Hematopoietic multipotent progenitor cell treated with erythropoietin and hydrocortisone succinate and interleukin-3 and kit ligand, for 6 days (in vitro differentiated cells): ENCODE measurements at places on chromosomes 5 and 9.
A peak's percentile ranks its signal among the peaks of the same experiment; 100 is the strongest.

- DNase-seq = no peak
These were observed 154.6 kb upstream of the CDH12 start for GRCh38 chr5:23007762-23008161.

- DNase-seq = peak; percentile 79
These were observed 104.9 kb downstream of the CFAP90 start for GRCh38 chr5:7745882-7746610.

- DNase-seq = no peak
These were observed 60.2 kb upstream of the PCSK5 start for GRCh38 chr9:75830303-75830702.

DNA sequence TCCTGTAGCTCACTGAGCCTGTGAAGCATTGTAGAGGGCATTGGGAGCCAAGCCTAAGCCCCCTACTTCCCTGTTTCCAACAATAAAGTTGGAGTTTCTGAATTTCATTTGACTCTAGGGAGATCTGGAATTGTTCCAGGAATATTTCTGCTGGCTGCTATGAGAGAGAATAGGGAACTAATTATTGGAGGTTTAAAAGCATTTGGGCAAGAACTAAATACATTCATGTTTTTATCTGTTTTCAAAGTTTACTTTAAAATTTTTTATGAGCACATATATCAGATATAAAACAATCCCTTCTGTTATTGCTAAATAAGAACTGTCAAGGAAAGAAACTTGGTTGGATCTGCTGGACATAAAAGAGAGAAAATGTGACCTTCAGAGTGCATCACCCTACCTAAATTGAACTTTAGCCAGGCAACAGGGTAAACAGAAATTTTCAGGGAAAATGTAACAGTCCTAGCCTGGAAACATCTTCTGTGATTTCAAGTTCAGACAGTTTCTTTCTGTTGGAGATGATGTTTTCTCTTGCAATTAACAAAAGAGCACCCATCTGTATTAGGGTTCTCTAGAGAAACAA lies 19.3 kb upstream of the LECT2 start:
- DNase-seq = no peak

GRCh38 chr9:81664638-81665222 lies 24.6 kb downstream of the TLE1 start:
- DNase-seq = no peak

DNA sequence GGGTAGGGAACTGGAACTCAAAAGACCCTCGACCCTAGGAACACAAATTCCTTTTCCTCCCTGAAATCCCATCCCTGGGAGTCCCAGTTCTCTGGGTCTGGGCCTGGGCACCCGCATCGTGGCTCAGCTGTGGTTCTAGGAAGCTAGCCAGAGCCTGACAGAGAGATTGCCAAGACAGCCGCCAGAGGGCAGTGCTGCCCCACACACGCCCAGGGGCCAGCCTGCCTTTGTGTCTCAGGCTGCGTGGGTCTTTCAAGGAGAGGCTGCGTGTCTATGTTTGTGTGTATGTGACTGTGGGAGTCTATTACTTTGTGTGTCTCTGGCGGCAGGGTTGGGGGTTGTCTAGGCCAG lies 32.0 kb upstream of the TTLL11 start:
- DNase-seq = peak; percentile 90

DNA sequence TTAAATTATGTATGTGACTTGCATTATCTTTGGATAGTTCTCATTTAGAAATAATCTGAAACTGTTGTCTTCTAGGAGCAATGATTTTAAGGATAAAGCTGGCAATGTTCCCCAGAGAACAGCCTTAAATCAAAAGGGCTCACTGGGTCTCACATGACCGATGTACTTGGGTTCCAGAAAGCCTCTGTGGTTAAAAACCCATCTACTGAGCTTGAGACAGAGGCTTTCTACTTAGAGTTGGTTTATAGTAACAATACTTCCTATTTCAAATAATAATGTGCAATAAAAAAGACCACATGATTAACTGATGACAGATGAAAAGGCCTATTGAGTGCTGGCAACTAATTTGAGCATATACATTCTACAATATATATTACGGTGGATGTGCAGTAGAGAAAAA lies 1143.5 kb downstream of the PTPRD start:
- no peak for DNase-seq

DNA sequence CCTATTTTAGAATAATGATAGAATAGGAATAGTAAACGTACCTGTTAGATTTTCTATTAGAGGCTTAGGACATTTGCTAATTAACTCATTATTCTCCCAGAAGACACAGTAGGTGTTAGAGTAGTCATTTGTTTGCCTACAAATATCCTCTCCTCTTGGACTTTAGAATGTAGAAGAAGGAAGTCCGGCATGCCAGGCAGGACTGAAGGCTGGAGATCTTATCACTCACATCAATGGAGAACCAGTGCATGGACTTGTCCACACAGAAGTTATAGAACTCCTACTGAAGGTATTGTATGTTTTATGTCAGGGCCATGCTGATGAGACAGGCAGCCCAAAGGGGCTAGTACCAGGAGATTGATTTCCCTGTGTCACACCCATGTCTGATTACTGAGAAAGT lies 43.3 kb downstream of the CD180 start:
- no peak for DNase-seq

DNA sequence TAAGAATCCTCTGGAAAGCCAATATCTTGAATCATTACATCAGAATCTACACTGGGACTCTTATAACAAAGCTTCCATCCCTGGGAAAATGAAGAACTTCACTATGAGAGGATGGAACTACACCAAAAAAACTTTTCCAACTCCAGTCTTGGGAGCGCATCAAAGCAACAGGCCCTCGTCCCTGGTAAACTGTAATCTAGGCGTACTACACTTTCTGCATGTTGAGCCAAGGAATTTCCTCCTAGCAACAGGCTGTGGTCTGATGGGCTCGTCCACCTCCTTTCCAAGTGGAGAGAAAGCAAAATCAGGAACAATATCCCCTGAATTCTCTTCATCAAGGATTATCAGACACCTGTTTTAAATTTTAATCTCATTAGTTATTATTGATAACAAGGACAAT lies 94.1 kb downstream of the NFIB start:
- DNase-seq = no peak

DNA sequence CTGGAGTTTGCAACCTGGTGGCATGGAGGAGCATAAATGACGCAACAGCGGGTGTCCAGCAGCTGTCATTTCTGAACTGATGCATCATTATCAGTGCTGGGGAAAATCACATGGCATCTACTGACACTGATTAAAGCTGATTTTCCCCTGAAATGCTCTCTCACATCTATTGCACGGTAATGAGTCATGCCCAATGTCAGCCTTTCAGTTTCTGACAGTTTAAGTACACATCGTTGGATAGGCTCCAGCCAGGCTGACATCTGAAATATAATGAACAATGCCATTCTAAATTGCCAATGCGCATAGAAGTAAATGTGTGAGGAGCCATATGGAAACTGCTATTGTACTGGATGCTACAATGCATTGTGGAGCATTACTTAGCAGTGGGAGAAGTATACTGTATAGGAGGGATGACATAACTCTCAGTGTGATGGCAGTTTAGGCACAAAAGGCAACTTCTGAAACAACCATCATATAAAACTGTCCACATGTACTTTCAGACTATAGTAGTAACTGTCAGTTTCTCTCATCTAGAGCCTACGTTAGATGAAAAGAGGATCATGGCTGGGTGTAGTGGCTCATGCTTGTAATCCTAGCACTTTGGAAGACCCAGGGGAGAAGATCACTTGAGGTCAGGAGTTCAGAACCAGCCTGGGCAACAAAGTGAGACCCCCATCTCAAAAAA lies 389.3 kb upstream of the DMAC1 start:
- DNase-seq = no peak

DNA sequence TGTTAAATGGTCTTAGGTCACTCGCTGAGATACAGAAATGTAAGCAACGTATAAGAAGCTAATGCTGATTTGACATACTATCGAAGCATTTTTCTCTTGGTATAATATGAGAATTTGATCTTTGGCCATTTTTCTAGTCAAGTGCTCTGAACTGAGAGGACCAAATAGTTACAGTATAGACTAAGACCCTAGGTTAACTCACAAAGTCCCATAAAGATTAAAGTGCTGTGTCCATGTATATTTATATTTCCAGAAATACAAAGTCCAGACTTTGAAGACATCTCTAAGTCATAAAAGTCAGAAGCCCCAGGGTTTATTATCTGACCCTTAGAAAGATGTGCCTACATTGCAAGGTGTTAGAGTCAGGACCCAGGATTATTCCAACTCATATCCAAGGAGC lies 752.4 kb upstream of the COX7C start:
- DNase-seq = no peak

GRCh38 chr9:108543251-108543778 lies 312.5 kb downstream of the ACTL7B start:
- DNase-seq = no peak

DNA sequence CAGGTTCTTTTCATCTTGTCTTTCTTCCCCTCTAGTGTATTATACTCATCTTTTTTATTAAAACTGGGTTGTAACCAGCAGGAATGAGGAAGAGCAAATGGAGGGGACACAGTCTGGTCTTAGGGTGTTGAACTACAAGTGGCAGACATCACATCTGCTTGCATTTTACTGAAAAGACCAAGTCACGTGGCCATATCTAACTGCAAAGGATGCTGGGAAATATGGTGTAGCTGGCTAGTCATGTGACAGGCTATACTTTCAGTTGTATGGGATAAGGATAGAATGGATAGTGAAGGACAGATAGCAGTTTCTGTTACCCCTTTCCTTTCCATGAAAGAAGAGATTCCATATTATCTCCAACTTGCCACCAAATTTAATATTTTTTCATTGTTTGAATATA lies 13.0 kb upstream of the FGD3 start:
- DNase-seq = peak; percentile 15

GRCh38 chr9:35566417-35566816 lies 38.6 kb upstream of the TESK1 start:
- no peak for DNase-seq

GRCh38 chr5:176541338-176542134 lies 4.3 kb upstream of the RNF44 start:
- peak; percentile 88 for DNase-seq

GRCh38 chr9:113349445-113350094 lies at the start of gene BSPRY:
Gene BSPRY, plus strand, starts transcription at chr9:113349541. Its CDS starts 39 bp downstream, at chr9:113349580.
- peak; percentile 78 for DNase-seq

- DNase-seq = no peak
These were observed 35.3 kb upstream of the MACIR start for GRCh38 chr5:103223031-103223955.

- peak; percentile 16 for DNase-seq
These were observed 3.7 kb upstream of the CD274 start for GRCh38 chr9:5446451-5447236.

- DNase-seq = no peak
These were observed 15.2 kb upstream of the OSMR start for GRCh38 chr5:38830521-38831051.

- DNase-seq = no peak
These were observed 11.3 kb upstream of the ANGPTL2 start for GRCh38 chr9:127133739-127134167.
